HFF-Myc (cell line): ENCODE measurements at places on chromosomes 4 and X.

DNA sequence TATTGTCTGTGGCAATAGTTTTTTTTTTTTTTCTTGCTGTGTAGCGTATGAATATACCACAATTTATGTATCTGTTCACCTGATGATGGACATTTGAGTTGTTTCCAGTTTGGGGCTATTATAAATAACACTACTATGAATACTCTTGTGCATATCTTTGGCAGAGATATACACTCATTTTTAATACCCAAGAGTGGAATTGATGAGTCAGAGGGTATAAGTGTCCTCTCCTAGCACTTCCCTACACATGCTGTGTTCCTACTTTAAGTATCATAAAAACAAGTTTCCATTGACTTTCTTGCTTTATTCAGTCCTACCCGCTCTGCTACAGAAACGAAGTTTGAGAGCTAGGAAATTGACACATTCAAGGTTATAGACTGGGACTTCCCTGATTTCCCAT is 39.8 kb downstream of the XIAP start:
- DNase-seq: no peak

- DNase-seq: no peak
These were observed 169.8 kb downstream of the NHS start for GRCh38 chrX:17544821-17545220.

GRCh38 chrX:133042260-133042659 is 54.6 kb downstream of the USP26 start:
- no peak for DNase-seq

GRCh38 chrX:124098089-124098488 is 136.6 kb downstream of the STAG2 start:
- DNase-seq: peak; percentile 3

DNA sequence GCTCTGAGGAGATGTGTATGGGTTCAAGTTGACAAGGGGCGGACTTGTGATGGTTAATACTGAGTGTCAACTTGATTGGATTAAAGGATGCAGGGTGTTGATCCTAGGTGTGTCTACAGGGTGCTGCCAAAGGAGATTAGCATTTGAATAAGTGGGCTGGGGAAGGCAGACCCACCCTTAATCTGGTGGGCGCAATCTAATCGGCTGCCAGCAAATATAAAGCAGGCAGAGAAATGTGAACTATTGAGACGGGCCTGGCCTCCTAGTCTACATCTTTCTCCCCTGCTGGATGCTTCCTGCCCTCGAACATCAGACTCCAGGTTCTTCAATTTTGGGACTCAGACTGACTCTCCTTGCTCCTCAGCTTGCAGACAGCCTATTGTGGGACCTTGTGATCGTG is 26.7 kb upstream of the SMIM10L2A start:
- DNase-seq: no peak

DNA sequence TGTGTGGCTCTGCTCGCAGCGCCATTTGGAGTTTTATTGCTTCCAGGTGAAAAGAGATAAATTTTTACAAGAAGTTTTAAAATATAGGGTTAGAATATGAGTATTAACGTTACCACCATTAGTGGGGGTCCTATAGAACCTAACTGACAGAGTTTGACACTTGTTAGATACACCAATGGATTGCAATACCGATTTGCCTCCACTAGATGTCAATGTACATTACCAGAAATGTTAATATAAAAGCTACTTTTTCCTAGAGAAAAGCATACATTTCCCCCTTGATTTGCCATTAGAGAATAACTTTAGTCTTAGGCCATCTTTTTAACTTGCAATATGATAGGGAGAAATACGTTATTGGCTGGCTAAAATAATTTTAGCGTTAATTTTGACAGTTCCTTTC is 108.4 kb downstream of the LINC00632 start:
- DNase-seq: peak; percentile 10

DNA sequence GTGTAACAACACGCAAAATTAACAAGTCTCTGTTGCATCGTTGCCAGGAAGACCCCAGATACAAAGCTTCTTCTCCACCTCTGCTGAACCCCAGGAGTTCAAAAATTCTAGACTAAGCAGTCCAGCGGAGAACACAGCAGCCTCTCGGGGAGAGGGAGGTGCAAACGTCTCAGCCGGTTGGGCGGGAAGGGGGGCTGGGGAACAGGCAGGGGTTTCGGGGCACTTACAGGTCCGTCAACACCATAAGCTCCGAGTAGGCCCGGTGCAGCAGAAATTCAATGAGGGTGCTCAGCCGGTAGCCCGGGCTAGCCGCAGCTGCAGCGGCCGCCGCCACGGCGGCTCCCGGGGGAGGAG is 394 bp downstream of the MED14 start:
- no peak for DNase-seq

DNA sequence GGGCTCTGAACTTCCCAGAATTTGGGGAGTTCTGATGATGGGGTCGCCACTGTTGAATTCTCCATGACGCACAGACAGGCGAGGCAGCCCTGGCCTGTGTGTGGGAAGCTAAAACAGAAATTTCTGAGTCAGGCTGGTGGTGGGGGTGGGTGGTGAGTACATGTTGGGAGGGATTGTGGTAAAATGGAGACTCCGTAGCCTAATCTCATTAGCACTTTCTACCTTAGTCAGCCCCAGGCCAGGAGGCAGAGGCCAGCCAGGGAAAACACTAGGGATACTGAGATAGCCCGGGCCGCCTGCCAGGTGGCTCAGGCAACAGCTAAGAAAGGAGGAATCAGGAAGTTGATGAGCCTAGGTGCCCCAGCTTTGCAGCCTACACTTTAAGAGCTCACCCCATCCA is 39.3 kb upstream of the NHSL2 start:
- DNase-seq: no peak

GRCh38 chrX:139156356-139156755 is 374.2 kb upstream of the F9 start:
- DNase-seq: no peak

- no peak for DNase-seq
These were observed 9.9 kb downstream of the LHFPL1 start for GRCh38 chrX:112669824-112670223.

DNA sequence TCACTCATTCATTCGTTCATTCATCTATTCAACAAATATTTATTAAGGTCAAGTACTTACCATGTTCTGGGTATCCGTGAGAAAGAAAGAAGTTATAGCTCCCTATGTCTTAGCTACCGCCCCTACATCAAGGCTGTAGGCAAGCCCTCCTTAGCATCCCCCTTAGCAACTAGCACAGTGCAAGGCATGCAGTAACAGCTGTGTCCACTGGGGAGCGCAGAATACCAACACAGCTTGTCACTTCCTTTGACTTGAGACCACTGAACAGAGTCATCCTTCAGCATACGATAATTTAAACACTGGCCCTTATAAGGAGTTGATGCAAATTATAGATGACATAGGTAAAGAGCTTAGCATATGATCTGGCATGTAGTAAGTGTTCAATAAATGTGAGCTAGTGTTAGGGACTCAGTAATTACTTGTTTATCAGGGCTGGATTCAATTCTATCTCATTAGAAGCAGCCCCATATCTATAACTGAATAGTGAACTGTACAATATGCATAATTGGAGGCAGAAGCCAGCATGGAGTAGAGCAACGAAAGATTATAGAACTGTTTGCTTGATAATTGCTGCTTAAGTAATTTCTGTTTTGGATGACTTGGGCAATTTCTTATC is 8.7 kb downstream of the KIAA1210 start:
- DNase-seq: no peak

DNA sequence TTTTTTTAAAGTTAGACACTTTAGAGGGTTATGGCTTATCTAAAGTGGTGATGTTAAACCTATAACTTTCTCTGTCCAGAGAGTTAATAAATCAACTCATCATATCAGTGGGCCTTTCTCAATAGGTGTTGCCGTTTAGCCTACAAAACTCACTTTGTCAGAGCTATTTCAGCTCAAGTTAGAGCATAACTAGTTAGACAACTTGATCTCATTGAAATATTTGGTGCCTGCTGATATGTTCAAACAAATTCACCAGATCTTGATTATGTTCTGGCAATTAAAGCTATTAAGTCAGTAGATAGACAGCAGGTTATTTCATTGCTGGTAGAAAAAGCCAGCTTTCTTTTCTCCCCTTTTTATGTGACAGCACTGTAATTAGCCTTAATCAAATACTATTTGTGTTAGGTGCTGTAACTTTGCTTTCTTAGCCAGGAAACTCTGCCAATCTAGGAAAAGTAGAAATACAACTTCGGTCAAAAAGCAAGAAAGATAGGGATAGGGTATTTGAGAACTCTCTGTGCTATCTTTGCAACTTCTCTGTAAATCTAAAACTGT is 191.8 kb downstream of the MAML3 start:
- no peak for DNase-seq

- peak; percentile 79 for DNase-seq
These were observed 24.4 kb downstream of the RELL1 start for GRCh38 chr4:37661772-37662171.

GRCh38 chr4:10045481-10045880 is 24.2 kb upstream of the SLC2A9 start:
- no peak for DNase-seq

GRCh38 chr4:74397748-74398426 is 32.9 kb downstream of the EREG start:
- DNase-seq: no peak

DNA sequence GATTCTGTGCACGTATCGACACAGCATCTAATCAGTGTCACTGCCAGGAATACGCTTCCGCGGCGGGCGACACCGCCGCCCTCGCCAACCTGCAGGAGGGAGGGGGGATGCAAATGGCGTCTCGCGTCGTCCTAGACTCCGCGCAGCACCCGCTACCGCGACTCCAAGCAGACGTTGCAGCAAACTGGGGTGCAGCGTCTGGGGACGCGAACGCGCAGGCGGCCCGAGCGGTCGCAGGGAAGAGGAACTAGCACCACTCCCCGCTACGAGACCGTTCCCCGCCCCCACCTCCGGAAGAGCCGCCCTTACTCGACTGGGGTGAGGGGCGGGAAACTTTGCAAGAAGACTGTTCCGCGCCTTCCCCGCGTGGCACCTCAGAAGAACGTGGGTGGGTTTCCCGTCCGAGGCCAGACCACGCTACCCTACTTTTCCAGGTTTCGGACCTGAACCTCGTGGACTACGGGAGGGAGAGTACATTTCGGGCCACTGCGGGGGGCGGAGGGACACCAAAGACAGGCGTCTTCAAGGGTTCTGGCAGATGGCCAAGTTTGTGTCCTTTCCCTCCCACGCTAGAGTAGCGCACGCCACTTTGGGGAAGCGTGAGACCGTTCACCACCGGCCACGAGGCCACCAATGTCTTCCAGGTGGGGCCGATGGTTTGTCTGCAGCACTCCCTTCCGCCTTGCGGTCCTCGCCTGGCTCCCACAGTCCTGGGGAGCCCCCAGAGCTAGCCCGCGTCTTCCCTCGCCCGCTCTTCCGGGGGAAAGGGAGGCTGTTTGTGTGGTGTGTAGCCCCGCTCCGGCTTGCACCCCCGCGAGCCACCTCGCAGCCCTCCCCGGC is 78.0 kb upstream of the BCOR start:
- no peak for DNase-seq

GRCh38 chrX:102976286-102976685 is 39.2 kb downstream of the RAB40AL start:
- DNase-seq: no peak

GRCh38 chr4:41656572-41657520 is 91.7 kb downstream of the PHOX2B start:
- DNase-seq: no peak

DNA sequence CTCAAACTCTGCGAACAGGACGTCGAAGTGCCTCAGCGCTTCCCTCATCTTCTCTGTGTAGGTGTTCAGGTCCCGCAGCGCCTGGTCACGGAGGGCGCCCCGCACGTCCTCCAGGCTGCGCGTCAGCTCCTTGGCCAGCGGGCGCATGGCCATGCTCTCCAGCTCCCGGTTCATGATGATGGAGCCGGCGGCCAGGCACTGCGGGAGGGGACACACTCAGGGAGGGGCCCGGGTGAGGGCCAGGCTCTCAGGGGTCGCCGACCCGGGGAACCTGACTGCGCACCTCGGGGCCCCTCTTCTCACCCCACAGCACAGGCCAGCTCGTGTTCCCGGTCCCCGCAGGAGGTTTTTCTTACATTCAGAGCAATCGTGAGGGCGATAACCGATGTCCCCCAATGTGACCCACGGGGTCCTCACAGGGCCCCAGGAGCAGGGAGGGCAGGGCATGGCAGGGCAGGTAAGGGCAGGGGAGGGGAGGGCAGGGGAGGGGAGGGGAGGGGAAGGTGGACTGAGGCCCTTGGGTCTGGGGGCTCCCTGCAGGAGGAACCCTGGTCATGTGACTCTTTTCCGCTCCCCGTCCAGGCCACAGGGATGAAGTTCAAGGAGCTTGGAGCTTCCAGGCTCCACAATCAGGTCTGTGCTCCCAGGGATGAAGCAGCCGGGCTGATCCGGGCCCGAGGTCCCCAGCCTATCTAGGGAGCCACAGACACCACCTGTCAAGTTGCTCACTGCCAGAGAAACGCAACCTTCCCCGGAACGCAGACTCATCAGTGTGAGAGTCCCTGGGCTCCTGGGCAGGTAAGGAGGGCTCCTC is 77.8 kb upstream of the MXD4 start:
- DNase-seq: no peak

DNA sequence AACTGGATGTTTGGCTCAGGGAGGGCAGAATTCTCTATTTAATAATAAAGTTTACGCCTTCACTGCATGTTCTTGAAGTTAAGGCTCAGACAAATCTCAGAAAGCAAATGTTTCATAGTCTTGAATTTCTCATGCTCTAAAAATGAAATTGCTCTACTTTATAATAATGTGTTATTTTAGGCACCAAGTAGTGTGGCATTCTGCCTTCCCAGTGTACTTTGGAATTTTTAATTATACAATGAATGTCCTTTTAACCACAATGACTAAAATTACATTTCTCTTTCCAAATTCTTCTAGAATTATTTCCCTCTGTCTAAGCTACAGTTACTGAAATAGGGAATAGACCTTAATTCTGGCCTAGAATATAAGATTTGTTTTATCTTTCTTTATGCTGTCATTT is 97.9 kb upstream of the PDE5A start:
- no peak for DNase-seq

GRCh38 chr4:94345969-94346368 is 3.3 kb upstream of the HPGDS start:
- DNase-seq: no peak

GRCh38 chr4:140856621-140857062 is 100.5 kb upstream of the TBC1D9 start:
- DNase-seq: peak; percentile 9

DNA sequence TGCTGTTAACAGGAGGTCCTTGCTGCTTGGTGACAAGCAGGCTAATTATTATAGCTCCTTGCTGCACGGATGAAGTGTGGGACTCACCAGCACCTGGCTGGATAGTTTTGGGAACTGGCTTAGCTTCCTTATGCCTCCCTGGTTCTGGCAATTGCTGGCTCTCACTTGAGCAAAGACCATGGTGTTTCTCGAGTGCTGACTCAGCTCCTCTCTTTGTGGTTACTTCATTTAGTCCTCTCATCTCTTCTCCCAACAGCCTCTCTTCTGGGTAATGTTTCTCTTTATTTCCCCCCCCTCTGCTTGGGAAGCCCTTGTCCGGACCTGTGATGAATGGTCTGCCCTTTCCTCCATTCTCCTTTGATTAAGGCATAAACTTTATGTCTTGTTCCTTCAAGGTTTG is 100.4 kb downstream of the CBLL2 start:
- no peak for DNase-seq

DNA sequence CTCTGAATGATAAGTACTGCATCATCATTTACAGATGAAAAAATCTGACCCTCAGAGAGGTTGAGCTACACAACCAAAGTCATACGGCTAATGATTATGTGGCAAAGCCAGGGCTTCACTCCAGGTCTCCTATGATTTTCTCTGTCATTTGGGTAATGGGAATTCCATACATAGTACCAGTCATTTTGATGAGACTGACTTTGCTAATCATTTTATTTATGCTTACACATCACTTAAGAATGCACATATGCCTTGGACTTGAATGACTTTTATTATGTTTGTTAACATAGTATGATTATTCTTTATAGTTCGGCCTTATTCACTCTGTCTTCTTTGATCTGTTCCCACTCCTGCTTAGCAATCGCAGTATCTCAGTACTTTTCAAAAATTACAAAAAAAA is 255.1 kb upstream of the GPRIN3 start:
- DNase-seq: no peak
